ENCODE measurements at places on chromosomes 3 and 15. TPM values are rescaled to one million over a fixed set of nuclear protein-coding genes. Genes with fewer than 3 reads are reported as not detected.
A peak's percentile ranks its signal among the peaks of the same experiment; 100 is the strongest.

NEK11 gene
- 6.6 TPM for total RNA-seq

GRCh38 chr15:100339999-100340398 lies 1.8 kb downstream of the ADAMTS17 start:
- no peak for ATAC-seq

- no peak for ATAC-seq
These were observed 27.1 kb downstream of the FAH start for GRCh38 chr15:80179935-80180334.

DNA sequence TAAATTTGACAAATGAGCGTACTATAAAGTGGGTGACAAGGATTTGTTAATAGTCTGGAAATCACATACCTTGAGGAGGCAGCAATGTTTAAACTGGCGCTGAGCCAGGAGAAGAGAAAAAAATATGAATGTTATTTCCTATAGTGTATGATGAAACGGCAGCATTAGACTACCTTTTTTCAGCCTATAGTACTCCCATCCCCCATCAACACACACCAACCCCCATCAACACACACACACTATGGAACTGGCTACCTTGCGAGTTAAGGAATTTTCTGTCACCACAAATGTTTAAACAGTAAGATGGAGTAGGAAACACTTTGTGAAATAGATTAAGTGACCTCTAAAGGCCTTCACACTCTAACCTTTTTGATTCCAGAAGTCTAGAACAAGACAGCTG lies 46.8 kb upstream of the ZCWPW2 start:
- ATAC-seq: no peak

CACNA2D3 gene
- 0.94 TPM for total RNA-seq

SCAANT1 gene
- total RNA-seq: not detected

DNA sequence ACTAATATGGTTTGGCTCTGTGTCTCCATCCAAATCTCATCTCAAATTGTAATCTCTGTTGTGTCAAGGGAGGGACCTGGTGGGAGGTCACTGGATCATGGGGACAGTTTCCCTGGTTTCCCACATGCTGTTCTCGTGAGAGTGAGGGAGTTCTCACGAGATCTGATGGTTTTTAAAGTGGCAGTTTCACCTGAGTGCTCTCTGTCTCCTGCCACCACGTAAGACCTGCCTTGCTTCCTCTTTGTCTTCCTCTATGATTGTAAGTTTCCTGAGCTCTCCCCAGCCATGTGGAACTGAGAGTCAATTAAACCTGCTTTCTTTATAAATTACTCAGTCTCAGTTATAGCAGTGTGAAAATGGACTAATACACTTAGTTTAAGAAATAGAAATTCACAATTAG lies 228.9 kb downstream of the CD47 start:
- ATAC-seq: no peak

GRCh38 chr15:95715906-95716656 lies 614.4 kb upstream of the NR2F2 start:
- ATAC-seq: no peak

GRCh38 chr15:43266386-43266785 lies 342 bp downstream of the TGM5 start:
- no peak for ATAC-seq

HHLA2 gene
- total RNA-seq: not detected

- ATAC-seq: no peak
These were observed 42.9 kb upstream of the ARPP21 start for GRCh38 chr3:35596335-35596995.

DNA sequence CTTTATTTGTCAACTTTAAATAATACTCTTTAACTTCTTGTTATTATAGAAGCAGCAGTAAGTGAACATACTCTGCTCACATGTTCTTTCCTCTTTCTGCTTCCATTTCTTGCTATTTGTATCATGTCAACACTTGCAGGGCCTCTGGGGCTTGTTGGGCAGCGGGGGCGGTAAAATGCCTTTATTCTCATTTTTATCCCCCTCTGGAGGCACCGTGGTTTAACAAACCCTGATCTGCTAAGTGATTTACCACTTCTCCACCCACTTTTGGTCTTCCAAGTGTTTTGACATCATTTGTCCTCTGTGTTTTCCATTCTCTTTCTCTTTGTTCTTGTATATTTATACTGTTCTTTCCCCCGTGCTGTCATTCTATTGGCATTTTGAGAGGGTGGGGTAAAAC lies 33.9 kb downstream of the SCN10A start:
- no peak for ATAC-seq

GRCh38 chr3:168951884-168952283 lies 711.6 kb downstream of the MECOM start:
- ATAC-seq: no peak

DNA sequence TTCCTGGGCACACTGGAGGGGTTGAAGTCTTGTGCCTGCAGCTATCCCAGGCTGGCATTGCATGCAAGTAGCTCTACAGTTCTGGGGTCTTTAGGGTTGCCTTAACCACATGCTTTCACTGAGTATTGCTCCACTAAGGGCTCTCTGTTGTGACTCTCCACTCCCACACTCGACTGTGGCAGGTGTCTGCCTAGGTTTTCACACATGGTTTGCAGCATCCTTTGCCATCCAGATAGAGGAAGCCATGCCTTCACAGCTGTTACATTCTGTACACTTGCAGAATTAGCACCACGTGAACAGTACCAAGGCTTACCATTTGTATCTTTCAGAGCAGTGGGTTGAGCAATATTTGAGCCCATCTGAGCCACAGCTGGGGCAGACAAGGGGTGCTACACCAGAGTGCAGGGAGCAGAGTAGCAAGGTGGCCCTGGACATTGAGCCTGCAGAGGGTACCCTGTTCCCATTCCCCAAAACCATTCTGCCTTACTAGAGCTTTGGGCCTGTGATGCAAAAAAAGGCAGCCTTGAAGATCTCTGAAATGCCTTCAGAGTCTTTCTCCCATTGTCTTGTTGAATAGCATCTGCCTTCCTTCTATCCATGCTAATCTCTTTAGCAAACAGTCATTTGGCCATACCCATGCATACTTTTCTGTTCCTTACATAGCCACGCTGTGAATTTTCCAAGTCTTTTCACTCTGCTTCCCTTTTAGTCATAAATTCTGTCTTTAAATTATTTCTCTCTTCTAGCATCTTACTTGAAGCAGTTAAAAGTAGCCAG lies 95.2 kb upstream of the PLCL2 start:
- ATAC-seq: no peak

DNA sequence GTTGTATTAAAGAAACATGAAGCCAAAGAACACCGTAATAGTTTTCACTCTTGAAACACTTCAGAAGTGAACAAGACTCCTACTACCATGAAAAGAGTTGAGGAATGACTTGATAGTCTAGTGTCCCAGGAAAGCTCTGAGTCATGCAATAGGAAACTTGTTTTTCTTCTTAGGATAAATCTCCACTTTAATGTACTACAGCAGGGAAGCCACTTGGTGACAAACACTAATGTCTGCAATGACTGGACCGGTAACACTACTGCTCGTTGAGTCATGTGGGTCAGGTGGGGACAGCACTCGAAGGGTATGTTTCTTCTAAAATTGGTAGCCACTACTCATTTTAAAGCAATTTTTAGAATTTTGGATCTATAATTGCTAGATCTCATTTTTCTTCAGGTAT lies 291.7 kb upstream of the CNTN3 start:
- ATAC-seq: no peak

ITIH4 gene
- 1.2 TPM for total RNA-seq

PKM gene
- total RNA-seq: 505 TPM

- ATAC-seq: no peak
These were observed 37.9 kb downstream of the CPA3 start for GRCh38 chr3:148903022-148903442.

DNA sequence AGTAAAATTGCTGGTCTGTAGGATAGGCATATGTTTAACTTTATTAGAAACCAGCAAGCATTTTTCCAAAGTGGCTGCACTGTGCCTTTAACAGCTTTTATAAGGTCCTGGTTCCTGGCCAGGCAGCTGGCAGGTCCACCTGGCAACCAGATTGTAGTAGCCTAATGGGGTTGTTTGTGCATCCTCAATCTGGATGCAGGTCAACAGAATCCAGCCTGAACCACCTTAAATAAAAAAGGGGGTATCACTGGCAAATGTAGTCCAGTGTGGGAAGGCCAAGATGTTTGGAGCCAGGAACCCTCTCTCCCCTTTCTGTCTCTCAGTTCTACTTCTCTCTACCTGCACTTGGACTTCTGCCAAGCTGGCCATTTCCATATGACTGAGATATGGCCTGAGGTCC lies 200.3 kb downstream of the ZNF621 start:
- ATAC-seq: no peak

C3orf18 gene
- 27.9 TPM for total RNA-seq

DNA sequence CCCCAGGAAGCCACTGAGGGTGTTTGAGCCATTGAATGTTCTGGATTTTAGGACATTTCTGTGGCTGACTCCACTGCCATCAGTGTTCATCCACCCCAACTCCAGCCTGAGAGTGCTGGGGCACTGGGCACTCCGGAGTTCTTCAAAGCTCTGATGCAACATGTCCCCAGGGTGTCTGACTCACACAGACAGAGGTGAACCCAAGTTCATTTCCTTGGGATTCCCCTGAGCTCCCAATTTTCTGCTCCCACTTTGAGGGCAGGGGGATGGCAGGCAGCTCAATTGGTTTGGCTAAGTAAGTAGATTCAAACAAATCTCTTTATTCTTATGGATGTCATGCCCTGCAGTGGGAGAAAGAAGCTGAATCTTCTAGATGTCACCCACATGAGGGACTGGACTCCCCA lies 2.2 kb downstream of the STRA6 start:
- peak; percentile 56 for ATAC-seq

SYNM gene
- 1,640 TPM for total RNA-seq

GRCh38 chr3:118607915-118608820 lies 426.5 kb downstream of the IGSF11 start:
- ATAC-seq: no peak

DNA sequence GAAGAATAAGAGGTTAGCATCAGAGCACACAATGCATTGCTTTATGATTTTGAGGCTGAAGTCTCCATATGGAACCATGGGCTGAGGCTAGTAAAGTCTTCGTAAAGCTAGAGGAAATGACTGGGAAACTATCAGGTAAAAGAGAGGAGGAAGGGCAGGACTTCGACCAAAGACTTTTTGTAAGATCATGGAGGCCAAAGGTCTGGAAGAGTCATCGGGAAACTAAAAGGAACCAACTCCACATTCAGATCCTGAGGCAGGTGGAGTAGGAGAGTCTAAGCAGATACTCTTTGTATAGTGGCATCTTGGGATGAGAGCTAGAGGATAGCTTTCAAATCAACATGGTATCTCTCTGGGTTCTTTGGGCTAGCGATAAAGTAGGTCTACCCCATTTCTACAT lies 36.3 kb downstream of the SEMA6D start:
- ATAC-seq: no peak

SAXO2 gene
- total RNA-seq: 0.27 TPM

DNA sequence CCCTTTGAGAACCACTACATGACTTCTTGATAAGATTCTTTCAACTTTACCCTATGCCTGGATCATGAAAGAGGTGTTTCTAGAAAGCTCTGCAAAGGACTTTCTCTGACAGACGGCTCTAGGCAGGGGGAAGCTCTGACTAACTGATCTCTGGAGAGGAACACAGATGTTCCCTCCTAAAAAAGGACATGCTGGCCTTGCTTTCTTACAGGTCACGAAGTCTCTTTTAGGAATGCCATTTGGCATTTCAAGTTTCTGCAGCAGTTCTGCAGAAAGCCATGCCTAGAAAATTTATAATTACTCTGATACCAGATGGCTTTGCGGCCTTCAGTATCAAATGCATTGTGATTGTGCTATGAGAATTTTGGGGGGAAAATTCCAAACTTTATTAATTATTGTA lies 275.4 kb upstream of the CTDSPL start:
- no peak for ATAC-seq

GRCh38 chr3:192816351-192816750 lies 89.0 kb upstream of the FGF12 start:
- no peak for ATAC-seq

ADGRG7 gene
- not detected for total RNA-seq

GORASP1 gene
- total RNA-seq: 73.4 TPM

CMTM8 gene
- total RNA-seq: 1.2 TPM
